ENCODE measurements at places on chromosomes 1 and 21.

DNA sequence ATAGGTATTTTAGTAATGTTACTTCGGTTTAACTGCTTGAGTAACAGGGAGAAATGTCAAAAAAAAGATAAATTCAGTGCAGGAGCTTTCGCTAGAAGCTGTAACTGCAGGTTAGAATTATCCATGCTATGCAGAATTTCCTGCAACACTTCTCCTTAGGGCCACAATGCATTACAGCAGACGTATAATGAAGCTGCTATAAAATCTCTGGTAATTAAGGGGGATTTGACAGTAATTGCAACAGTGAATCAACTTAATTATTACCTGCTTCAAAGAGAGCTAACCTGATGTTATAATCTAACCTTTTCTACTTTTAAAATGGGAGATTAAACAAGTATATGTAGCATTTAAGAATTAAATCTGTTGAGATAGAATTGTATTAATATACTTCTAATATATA, 92.6 kb downstream of the ATG4C start:
- DNase-seq, result no peak

DNA sequence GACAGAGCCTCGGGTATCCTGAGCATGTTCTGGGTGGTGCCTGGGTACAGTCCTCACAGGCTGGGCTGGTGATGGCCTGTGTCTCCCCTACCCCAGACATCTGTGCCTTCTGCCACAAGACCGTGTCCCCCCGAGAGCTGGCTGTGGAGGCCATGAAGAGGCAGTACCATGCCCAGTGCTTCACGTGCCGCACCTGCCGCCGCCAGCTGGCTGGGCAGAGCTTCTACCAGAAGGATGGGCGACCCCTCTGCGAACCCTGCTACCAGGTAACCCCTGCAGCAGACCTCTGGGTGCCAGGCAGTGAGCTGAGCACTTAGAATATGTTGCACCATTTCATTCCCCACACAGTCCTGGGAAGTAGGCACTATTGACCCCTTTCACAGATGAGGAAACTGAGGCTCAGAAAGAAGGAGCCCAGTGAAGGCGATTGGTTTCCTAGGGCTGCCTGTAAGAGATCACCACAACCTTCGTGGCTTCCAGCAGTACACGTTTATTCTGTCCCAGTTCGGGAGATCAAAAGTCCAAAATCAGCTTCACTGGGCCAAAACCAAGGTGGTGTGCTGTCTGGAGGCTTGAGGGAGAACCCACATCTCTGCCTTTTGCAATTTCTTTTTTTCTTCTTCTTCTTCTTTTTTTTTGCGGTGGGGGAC, 11.8 kb downstream of the FBLIM1 start:
- no peak for DNase-seq

DNA sequence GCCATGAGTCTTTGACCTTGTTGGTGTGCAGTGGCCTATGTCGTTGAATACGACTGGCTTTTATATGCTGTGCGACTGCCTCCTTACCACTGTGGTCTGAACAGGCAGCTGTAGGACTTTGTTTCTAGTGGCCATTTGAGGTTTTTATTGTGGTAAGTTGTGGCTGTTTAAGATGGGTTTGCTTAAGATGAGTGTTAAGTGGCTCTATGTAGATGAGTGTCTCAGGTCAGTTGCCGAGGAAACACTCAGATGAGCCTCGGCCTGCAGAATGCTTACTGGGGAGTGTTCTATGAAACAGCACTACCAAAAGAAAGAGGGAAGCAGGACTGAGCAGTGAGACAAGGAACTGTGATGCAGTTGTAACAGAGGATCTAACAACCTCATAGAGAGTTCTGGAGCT, 14.9 kb upstream of the CD1C start:
- no peak for DNase-seq

DNA sequence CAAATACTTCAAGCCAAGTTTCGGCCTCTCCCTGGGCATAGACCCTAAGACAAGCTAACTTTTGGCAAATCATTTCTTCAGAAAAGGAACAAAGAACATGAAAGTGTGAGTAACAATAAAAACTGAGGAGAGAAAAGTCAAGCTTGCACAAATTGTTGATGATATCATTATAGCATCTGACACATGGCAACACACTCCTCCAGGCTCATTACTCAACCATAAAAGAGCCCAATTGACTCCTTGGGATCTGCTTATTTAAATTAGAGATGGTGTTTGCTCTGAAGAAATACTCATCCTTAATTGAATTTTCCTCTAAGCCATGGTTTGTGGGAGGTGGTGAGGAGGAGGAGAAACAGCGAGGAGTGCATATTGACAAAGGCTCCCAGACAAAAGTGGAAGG, 54.5 kb downstream of the TNFSF4 start:
- DNase-seq, result no peak

DNA sequence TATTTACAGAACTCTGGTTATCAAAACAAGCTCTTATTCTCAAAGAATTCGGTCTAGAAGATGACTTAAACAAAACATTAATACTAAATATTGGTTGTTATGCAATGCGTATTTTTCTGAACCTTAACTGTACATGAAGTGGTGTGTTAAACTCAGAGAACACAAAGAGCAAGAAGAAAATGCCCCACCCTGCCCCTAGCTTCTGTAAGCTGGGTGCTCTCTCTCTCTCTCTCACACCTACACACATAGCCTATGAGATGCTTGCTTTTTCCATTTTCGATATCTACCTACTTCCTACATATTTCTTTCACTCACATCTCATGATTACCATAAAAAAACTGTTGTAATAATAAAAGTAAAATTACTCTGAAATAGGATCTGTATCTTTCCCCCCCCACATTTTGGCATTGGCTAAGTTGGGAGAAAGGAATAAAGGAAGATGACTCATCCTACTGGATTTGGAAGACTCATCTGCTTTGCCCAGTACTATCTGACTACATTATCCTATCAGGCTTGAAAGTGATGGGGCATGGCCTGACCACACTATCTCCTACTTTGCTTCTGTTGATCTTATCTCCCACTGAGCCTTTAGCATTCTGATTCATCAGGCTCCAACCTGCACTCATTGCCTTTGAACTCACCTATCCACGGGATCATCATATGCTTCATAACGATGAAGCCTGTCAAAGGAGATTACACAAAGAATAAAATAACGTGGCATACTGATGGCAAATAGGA, 2.9 kb downstream of the CRYZ start:
- no peak for DNase-seq

DNA sequence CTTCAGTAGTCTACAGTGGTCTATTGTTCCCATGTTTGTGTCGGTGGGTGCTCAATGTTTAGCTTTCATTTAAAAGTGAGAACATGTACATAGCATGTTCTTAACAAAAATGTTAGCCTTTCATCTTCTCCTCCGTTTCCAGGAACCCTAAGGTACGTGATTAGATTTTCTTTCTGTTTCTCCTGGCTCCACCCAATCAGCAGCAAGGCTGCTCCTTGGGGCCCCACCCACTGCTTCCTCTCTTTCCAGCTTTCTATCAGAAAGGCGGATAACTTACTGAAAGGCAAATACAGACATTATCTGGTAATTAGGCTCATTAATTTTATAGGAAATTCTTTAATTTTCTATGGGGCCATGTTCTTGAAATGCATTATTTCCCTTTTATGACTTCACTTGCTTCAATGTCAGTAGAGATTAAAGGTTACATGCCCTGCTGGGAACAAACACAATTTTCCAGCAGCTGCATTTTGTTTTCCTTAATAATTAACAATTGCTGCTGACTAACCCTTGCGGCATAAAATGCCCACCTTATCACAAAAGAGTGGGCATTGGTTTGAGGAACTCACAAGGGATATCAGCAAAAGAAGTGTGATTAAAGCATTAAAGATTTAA, 324.9 kb upstream of the SNX7 start:
- DNase-seq, result no peak
